ENCODE measurements at places on chromosomes 3 and 15.

DNA sequence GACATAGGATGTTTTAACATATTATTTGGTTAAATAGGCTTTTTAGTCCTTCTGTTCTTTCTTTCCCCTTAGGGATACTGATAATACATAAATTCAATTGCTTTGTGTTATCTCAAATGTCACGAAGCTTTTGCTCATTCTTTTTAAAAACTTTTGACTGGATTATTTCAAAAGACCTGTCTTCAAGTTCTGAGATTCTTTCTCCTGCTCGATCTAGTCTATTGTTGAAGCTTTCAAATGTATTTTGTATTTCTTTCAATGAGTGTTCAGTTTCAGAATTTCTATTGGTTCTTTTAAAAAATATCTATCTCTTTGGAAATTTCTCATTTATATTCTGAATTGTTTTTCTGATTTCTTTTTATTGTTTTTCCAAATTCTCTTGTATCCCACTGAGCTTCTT, 16.9 kb downstream of the IL20RB start:
- DNase-seq: no peak

DNA sequence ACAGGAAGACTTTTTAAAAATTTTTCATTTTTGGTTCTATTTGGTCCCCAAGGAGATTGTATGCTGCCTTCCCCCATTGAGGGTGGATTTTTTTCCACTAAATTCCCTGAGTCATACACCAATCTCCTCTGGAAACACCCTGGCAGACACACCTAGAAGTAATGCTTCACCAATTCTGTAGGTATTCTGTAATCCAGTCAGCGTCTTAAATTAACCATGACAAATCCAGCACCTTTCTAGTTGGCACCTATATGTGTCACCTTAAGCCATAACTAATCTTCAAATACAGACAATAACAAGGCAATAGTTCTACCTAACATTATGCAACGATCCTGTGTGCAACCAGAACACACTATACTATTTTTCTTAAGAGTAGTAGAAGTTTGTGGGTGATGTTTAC, 459.1 kb upstream of the NDN start:
- DNase-seq: no peak

DNA sequence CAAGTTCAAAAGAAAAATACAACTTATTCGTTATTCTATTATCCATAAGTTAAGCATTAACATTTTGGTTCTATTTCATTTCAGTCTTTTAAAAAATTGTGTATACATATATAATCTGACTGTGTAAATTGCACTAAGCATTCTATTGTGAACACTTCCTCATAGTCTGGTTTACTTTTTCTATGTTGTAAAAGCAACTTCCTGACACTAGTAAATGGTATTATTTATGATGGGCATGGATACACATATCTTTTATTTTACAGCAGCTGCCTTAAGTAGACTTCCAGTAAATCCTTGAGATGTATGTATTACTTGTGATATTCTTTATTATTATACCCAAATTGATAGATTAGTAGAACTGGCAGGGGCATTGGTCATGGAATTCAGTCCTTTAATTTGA, 58.2 kb downstream of the FNDC3B start:
- DNase-seq: no peak

DNA sequence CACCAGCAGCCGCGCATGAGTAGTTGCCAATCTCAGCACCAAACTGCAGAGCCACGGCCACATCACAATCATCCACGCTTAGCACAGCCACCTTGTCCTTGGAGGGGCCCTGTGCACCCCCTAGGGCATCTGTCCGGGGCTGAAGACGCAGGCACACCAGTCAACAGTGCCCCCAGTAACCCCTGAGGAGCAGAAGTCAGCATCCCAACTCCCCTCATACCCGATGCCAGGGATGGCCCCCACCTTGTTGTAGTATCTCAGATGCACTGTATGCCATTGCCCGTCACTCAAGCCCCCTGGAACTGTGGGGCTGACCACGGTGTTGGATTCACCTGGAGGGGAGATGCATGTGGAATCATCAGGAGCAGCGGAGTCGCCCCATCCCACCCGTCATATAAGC, 7.6 kb downstream of the CELSR3 start:
- no peak for DNase-seq

DNA sequence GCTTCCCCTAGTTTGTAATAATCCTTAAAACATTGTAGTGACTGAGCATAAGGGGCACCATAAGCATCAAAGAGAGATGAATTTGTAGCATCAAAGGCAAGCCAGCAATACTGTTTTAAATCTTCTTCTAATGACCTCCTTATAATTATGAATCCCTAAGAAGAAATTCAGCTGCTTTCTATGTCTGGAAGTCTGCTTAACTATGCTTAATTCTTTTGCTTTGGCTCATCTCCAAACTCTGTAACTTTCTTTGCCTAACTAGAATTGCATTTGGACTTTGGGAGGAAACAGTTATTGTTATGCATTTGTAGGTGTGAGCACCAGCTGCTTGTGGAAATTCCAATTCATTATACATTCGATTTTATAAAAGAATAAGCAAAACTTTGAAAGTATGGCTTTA, 117.7 kb upstream of the SPATA16 start:
- no peak for DNase-seq

DNA sequence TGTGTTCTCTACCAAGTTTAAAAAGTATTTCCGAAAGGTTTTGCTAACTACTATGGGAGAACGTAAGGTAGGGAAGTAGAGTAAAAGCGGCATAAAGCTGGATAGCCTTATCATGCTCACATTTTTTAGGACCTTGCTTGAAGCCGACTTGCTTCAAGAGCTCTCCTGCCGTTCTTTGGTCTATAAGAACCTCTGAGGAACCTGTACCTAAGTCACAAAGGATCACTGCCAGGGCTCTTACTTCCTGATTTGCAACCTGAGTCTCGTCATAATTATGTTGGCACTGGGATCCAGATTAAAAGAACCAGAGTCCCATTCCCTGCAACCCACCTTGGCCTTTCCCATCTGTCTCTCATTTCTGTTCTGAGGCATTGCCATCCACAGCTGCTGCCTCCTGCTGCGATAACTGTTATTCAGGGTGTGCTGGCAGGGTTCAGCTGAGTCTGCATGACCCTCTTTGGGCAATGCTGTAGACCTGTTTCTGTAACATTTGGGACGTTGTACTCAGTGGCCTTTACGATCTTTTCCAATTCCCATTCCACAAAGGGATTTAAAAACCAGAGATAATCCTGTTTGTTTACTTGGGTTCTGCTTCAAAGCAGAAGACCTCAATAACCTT, 131.0 kb upstream of the UMPS start:
- no peak for DNase-seq

GRCh38 chr15:49212897-49213296, 42.9 kb downstream of the GALK2 start:
- DNase-seq: no peak

DNA sequence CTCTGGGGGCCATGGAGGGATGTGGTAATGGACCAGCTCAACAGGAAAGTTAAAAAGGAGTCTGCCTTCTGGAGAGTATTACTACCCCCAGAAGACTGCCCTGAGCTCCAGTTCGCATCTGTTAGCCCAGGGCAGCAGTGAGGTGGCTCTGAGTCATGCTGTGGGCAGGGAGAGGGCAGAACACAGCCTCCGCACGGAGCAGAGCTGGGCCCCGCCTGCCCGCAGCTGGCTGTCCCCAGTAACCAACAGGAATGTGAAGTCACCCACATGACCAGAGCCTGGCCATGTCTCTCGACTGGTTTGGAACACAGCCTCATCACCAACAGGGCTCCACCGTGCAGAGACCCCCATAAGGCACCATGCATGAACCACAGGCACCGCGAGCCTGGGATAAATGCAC, 62.1 kb downstream of the CYFIP1 start:
- DNase-seq: no peak

- DNase-seq: peak; percentile 5
Observed at GRCh38 chr3:154191520-154191919, 70.3 kb downstream of the ARHGEF26 start.

GRCh38 chr3:196093317-196094111, 11.6 kb upstream of the TFRC start:
- no peak for DNase-seq
